ENCODE measurements at places on chromosomes 5 and 9.

DNA sequence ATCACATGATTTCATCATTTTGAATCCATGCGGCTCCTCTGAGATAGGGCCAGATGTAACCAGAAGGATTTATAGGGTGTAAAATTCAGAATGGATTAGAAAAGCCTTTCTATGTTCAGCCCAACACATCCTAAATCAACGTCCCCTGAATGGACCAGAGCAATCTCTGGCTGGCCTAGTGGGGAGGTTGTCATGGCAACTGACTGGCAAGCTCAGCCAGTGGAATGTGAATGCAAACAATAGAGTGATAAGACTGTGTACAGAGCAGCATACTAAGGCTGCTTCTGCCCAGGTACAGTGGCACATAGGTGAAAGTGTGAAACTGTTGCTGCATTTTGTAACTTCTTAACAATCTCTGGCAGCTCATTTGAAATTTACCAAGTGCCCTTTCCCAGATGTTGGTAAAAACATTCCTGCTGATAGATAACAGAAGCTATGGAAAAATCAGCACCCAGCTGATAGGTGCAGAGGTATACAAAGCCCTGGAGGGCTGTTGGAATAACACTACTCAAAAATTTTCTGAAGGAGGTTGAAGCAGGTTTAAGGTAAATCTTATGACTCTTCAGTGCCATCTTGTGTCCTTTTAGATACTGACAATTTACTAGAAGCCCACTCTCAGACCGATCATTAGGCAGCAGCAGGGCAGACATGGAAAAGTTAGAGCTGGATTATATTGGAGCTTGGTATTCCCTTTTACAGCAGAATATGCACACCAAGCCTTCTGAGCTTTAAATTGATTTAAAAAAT lies 267.2 kb downstream of the RAB3C start:
- no peak for DNase-seq

DNA sequence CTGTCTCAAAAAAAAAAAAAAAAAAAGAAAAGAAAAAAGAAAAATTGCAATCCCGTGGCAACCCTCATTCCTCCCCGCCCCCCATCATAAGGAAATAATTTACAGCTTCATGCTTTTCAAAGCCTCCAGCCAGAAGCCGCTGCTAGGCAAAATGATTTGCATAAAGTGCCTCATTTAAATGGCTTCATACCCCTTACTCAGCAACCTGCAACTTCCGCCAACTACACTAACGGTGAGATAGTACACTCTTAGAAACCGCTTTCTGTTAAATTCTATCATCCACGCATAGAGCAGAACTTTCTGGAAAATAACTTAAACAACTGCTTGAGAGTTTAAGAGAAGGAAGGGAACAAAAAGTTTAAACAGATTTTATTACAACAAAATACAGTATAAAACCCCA lies 17.8 kb downstream of the SERINC5 start:
- no peak for DNase-seq

DNA sequence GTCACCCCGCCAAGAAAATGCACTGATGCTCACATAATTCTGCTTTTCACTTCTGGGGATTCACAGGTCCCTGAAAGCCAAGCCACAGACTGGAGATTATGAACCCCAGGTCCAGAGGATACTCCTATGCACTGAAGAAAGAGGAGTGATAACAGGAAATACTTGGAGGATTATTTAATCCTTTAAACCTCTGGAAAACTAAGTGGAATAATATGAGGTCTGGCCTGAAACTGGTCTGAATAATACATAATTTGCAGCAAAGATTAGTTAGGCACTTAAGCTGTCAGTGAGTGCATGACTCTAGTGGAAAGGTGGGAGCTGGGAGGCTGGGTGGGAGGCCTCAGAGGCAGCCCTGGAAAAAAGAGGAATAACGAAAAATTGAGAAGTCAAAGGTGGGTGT lies 45.7 kb downstream of the MARCHF3 start:
- DNase-seq: no peak

DNA sequence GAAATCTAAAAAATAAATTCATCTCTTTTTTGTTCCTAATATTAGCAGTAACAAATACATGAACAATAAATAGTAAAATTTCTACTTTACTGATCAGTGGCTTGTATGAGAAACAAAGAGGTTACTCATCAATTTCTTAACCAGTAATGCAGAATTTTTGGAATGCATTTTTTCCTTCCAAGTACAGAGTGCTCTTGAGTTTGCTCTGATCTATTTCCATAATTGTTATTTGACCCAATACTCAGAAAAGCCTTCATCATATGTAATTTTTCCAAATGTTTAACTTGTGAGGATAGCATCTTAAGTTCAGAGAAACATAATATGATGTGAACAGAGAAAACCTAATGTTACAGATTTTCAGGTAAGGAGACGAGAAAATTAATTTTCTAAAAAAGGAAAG lies 47.3 kb downstream of the FBN2 start:
- no peak for DNase-seq

Data from stimulated activated CD4-positive, alpha-beta T cell treated with anti-CD3 and anti-CD28 coated beads, Interleukin-4, amount 100 ng/mL, for 48 hours (primary cell).